ENCODE measurements at places on chromosomes 2 and 18.

GRCh38 chr2:201072201-201072530 lies 365 bp downstream of the NDUFB3 start:
- peaks cover 36% of the 10 kb centered on the region for H3K4me1 ChIP-seq
- peak overlapping the region; percentile 99 for H3K27ac ChIP-seq
- peak overlapping the region; percentile 97 for H3K4me3 ChIP-seq
- DNase-seq, result no peak

DNA sequence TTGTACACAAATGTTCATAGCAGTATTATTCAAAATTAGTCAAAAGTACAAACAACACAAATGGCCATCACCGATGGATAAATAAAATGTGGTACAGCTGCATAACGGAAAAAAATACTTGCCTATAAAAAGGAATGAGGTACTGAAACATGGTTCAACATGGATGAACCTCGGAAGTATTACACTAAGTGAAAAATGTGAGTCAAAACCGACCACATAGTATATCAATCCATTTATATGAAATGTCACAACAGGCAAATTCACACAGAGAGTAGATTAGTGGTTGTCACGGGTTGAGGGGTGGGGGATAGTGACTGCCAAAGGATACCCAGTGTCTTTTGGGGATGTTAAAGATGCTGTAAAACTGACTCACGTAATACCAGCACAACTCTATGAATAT lies 3.5 kb downstream of the SS18 start:
- DNase-seq, result no peak
- H3K36me3 ChIP-seq, result peaks cover 3% of the 10 kb centered on the region
- peaks cover 36% of the 10 kb centered on the region for H3K4me1 ChIP-seq
- no peak overlapping the region for H3K27ac ChIP-seq
- H3K4me3 ChIP-seq, result no peak overlapping the region
- H3K27me3 ChIP-seq, result no peaks in the 10 kb centered on the region

DNA sequence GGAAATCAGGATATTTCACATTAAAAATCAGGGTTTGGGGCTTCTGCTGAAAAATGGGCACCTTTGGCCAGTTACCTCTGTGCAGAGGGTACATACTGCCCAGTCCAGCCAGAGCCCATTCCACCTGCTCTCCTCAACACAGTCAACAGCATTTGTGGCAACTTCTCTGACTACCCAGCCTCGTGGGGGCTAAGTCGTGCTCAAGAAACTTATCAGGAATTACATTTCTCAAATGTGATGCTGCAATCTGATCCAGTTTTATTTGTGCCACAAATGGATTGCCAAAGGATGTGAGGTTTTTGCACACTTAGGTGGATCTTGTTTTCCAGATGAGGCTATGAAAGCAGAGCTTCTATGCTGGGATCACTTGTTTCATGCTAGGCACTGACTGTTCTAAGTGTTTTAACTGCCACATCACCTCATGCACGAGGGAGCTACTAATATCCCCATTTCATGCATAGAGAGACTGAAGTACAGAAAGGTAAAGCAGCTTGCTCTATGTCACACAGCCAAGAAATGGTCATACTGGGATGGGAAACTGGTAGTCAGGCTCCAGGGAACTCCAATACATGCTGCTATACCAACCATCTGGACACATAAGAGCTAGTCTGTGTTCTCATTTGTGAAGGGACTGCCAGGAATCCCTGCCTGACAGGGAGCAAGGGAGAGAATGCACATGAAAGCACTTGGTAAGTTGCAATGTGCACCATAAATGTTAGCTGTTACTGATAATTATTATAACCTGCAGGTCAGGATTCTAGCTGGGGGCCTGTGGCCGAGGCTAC lies 89.0 kb upstream of the HK2 start:
- no peak for DNase-seq
- H3K4me1 ChIP-seq, result no peaks in the 10 kb centered on the region
- no peak overlapping the region for H3K27ac ChIP-seq
- no peaks in the 10 kb centered on the region for H3K36me3 ChIP-seq
- H3K4me3 ChIP-seq, result no peak overlapping the region

- H3K27ac ChIP-seq, result no peak overlapping the region
- no peak for DNase-seq
- H3K4me3 ChIP-seq, result no peak overlapping the region
These were observed 197.5 kb downstream of the SCG2 start for GRCh38 chr2:223404616-223405015.

DNA sequence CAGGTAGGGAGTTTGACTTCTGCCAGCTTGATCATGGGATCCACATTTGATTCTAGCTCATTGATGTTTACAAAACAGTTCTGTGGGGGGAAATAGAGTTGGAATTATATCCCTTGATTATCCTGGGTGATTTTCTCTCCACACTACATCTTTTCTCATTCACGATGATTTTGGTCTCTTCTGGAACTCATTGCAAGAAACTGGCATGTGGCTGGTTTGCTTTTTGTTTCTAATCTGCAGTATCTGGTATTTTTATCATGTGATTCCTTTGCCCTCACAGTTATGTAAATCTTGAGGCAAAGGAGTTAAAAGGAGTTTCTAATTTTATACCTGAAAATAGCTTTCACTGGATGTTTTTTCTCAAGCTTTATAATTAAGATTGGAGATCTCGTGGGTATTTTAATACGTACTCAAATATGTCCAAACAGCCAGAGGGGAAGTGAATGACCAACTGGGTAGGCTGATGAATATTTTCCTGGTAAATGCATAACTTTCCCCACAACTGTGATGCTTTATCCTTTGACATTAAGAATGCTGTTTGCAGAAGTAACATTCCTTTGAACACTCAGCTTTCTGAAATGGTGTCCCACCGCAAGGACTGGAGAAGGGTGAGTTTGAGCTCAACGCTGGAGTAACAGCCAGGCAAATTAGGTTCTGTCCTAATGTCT lies 502.9 kb upstream of the ZEB2 start:
- no peaks in the 10 kb centered on the region for H3K27me3 ChIP-seq
- no peak overlapping the region for H3K4me3 ChIP-seq
- H3K36me3 ChIP-seq, result no peaks in the 10 kb centered on the region
- no peak for DNase-seq
- peaks cover 14% of the 10 kb centered on the region for H3K4me1 ChIP-seq

- DNase-seq, result no peak
- no peak overlapping the region for H3K4me3 ChIP-seq
- no peaks in the 10 kb centered on the region for H3K27me3 ChIP-seq
- peaks cover 15% of the 10 kb centered on the region for H3K4me1 ChIP-seq
- H3K36me3 ChIP-seq, result peaks cover 3% of the 10 kb centered on the region
These were observed 60.4 kb downstream of the FIGN start for GRCh38 chr2:163675388-163675787.

DNA sequence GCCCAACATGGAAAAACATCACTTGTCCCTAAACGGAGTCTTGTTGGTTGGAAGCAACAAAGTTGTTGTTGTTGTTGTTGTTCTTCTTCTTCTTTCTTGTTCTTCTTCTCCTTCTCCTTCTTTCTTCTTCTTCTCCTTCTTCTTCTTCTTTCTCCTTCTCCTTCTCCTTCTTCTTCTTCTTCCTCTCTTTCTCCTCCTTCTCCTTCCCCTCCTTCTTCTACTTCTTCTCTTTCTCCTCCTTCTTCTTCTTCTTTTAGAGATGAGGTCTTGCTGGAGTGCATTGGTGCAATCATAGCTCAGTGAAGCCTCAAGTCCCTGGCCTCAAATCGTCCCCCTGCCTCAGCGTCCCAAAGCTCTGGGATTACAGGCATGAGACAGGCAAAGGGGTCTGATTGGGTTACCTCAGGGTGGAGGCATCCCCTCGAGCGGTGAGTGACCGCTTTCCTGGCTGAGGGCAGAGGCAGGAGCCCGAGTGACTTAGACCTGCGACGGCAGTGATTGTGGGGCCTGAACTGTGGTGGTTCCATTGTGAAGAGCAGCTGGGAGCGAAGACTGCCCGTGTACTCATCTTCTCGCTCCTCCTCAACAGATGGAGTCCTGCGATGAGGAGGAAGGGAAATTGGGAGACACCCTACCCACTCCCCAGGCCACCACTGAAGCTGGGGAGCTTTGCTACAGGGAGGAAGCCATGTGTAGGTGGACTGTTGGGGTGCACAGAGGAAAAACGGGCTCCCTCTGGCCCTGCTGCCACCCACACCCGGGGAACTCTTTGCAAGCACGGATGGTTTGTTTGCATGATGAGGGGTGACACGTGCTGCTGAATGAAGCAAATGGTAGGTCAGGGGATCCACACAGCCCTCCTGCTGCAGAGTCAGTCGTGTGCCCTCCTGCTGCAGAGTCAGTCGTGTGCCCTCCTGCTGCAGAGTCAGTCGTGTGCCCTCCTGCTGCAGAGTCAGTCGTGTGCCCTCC lies 7.0 kb upstream of the PER2 start:
- H3K4me3 ChIP-seq, result no peak overlapping the region
- H3K27me3 ChIP-seq, result peaks cover 2% of the 10 kb centered on the region
- H3K36me3 ChIP-seq, result no peaks in the 10 kb centered on the region

GRCh38 chr2:234787114-234787513 lies 164.7 kb upstream of the SH3BP4 start:
- no peak for DNase-seq
- peaks cover 34% of the 10 kb centered on the region for H3K4me1 ChIP-seq
- H3K4me3 ChIP-seq, result no peak overlapping the region
- no peak overlapping the region for H3K27ac ChIP-seq

GRCh38 chr2:105645031-105645937 lies 99.4 kb upstream of the NCK2 start:
- peaks cover 2% of the 10 kb centered on the region for H3K27me3 ChIP-seq
- no peak overlapping the region for H3K27ac ChIP-seq
- peaks cover 38% of the 10 kb centered on the region for H3K4me1 ChIP-seq
- peak overlapping the region; percentile 14 for H3K4me3 ChIP-seq
